ENCODE measurements at places on chromosomes 16 and 17. TPM values are rescaled to one million over a fixed set of nuclear protein-coding genes. Genes with fewer than 3 reads are reported as not detected.

The AURKB gene
- 17.3 TPM for total RNA-seq

The OR1F1 gene
- total RNA-seq: not detected

The LRRC36 gene
- total RNA-seq: not detected

The TBC1D3H gene
- 0.37 TPM for total RNA-seq

The CLEC18C gene
- total RNA-seq: 0.66 TPM

The LDHD gene
- not detected for total RNA-seq

The RASL10B gene
- total RNA-seq: 3.3 TPM

The SNAI3 gene
- total RNA-seq: not detected

The ZP2 gene
- not detected for total RNA-seq

The C17orf78 gene
- total RNA-seq: not detected

The PRSS36 gene
- total RNA-seq: 0.61 TPM

The CD79B gene
- total RNA-seq: not detected

The FMNL1 gene
- 24.2 TPM for total RNA-seq

The HSD11B2 gene
- 6.0 TPM for total RNA-seq

The TBX6 gene
- total RNA-seq: 0.86 TPM

The CHST5 gene
- 0.64 TPM for total RNA-seq

The CLEC10A gene
- not detected for total RNA-seq
